ENCODE measurements at places on chromosomes 11 and 22.

- peak; percentile 78 for DNase-seq
Observed at GRCh38 chr11:106986261-106986660, 32.0 kb downstream of the GUCY1A2 start.

GRCh38 chr22:23684026-23684425 lies 6.8 kb upstream of the RGL4 start:
- no peak for DNase-seq

DNA sequence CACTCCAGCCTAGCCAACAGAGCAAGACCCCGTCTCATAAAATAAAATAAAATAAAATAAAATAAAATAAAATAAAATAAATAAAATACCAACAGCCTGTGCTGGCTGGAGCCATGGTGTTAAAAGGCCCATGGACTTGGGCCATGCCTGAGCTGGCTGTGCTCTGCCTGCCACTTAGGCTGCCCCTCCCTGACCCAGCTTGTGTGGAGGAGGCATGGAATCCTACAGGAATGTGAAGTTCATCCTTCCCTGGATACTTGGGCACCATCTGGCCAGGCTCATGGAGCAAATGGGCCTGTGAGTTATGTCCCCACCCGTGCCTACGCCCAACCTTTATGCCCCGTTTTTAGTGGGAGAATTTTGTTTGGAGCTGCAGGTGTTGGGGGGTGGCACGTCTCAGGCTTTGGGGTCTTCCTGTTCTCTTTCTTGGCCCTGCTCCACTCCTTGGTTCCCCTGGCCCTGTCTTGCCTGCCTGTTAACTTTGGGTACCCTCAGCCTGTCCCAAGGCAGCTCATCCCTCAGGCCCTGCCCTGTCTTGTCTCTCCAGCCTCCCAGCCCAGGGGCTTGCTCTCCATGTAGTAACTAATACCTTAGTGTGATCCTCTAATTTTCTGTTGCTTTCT lies 51.3 kb downstream of the BCR start:
- no peak for DNase-seq

DNA sequence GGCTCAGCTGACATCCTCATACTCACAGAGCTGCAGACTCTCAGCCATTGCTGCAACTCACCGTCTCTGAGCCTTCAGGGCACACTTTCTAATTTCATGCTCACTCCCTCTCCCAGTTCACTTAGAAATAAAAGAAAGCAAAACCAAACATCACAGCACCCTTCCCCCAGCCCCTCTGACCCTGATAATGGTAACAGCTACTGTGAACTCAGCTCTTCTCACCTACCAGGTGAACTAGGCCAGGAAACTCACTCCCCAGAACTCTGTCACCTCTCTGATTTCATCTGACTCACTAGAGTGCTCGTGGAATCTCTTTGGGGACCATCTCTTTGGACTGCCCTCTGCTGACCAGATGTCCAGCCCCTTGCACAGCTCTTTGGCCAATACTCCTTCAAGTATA lies 14.5 kb upstream of the PARVA start:
- no peak for DNase-seq

GRCh38 chr11:96111308-96111707 lies 187.4 kb upstream of the MTMR2 start:
- DNase-seq = no peak

- no peak for DNase-seq
Observed at GRCh38 chr11:68036717-68037239, 2.0 kb upstream of the TCIRG1 start.

DNA sequence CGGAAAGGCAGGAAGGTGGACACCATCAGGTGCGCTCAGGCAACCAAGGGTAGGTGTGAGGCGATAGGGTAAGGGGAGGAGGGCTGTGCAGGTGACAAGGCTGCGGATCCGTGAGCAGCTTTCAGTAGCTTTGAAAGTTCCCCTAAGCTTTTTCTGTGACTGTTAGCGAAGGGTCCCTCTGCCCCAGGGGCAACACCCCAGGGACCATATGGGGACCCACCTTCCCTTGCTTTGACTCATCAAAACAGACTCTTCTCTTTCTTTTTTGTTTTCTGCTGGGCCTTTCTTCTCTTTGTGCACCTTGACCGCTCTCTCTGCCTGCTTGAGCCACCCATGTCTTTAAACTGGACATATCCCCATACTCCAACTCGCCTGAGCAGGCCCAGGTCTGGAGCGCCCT lies 136.9 kb downstream of the FEZ1 start:
- no peak for DNase-seq

DNA sequence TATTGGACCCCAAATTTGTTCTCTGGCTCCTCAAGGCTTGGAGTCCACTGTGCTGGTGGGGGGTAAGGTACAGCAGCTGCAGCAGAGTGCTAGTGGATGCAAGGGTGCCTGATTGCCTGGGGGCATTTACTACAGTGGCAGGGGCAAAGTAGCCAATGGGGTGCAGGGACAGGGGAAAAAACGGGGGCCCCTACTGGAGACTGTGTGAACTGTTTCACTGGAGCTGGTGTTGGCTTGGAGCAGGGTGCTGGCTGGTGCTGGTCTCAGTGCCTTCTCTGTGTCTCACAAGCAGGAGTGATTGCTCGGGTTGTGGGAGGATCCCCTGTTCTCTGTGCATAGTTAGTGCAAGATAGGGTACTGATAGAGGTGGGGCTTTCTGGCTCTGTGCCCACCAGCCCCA lies 935.9 kb downstream of the JRKL start:
- no peak for DNase-seq

DNA sequence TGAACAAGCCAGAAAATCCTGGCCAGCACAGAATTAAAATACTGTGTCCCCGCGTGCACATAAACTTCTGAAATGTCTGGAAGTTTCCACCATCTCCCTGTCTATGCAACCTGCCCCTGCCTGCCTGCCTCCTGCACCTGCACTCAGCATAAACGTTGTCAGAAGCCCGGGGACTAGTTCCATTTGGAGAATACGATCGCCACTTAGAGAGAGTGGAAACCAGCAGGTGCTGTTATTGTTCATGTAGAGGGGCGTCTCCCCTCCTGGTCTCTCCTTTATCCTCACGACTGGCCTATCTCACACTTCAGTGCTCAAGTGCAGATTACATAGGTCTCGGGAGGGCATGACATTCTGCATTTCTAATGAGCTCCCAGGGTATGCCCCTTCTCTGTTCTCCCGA lies 35.6 kb downstream of the MPPED1 start:
- no peak for DNase-seq

GRCh38 chr11:126791446-126791845 lies 209.1 kb downstream of the KIRREL3 start:
- DNase-seq = no peak

DNA sequence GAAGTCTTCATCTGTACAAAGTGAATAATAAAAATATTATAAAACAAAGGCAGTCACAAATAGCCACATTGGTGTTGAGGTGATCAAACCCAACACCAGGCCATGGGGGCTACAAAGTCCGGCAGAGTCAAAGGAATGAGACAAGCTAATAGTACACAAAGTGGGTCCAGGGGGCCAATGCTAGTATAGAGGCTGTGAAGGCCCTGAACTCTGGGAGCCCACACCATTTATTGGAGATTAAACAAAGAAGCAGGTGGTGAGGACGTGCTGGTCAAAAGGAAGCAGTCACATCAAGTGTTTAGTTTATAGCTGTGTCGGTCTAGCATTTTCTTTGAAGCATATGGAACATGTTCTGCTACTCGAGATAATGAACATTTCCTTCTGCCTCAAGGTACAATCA lies 58.6 kb upstream of the CCT8L2 start:
- no peak for DNase-seq

DNA sequence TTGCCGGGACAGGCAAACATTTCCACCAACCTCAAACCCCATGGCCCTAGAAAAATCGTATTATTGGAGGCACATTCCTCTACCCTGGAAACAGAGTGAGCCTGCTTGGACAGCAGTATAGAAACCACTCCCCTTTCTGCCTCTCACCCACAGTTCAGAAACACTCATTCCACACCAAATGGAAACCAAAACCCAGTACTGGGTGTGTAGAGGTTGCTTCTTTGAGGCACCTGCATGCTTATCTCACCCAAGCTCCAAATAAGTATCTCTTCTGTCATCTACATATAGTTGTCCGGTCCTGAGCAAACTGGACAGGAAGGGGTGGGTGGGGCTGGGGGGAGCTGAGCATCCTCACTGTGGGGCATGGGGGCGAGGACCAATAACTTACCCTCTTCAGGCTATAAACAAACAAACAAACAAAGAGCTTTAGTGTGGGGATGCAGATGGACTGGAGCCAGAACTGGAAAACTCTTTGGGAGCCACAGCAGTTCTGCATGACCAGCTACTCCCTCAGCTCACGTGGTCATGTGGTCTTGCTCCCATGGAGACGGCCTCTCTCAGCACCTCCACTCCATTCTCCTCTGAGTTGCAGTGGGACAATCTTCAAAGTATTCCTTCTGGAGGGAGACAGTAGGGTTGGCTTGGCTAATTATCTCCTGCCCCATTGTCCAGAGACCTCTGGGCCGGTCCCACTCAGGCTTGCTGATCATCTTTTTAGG lies 1.0 kb upstream of the PLAAT2 start:
- DNase-seq = no peak

DNA sequence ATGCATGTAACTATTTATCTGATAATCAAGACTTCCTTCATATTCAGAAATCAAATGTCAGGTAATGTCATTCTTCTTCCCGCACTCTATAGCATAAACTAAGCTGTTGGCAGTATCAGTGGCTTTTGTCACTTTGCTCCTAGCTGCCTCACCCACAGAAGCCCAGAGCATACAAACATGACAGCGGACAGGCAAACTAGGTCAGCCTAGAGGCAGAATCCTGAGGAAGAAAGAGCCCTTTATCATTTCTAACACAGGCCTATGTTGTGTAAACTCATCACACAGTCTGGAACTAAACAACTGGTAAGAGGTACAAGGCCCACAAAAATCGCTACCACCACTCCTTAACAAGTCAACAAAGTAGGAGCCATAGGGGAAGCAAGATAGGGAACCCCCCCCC lies 21.0 kb downstream of the GUCY1A2 start:
- DNase-seq = no peak

GRCh38 chr11:35349897-35350296 lies 69.5 kb downstream of the SLC1A2 start:
- no peak for DNase-seq

DNA sequence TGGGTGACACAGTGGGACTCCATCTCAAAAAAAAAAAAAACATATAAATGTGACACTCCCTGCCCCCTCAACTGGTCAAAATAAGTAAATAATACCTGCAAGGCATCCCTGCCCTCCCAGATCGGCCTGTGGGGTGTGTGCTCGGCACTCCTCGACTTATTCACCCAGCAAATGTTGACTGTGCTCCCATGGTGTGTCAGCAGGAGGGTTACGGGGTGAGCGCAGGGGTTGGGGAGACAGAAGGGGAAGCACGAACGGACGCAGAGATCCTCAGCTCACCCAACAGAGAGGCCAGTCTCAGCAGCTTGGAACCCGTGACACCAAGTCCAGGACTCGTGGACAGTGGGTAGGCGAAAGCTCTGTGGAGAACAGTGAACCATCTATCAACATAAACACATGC lies 1.6 kb upstream of the ADM2 start:
- no peak for DNase-seq

GRCh38 chr11:84247129-84247528 lies 961.0 kb upstream of the CCDC90B start:
- DNase-seq = no peak

DNA sequence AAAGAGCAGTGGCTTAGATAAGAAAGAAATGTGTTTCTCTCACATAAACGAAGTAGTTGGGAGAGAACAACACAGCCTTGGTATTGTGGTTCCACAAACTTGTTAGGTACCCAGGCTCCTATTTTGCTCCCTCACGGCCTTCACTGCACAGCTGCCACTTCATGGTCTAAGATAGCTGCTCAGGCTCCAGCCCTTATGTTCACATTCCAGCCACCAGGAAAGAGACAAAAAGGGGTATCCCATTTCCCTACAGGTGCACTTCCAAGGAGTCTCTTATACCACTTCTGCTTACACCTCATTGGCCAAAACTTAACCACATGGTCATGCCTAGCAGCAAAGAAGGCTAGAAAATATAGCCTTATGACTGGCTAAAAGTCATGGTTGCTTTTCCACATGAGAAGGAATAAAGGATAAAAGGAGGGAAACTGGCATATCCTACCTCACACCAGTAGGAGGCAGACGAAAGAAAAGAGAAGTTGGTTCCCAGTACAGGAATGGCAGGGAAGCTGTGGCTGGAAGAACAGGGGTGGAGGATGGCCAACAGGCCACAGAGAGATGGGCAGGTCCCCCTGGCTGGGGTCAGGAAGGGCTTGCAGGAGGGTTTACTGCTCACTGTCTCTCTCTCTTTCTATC lies 5.4 kb upstream of the HDHD5 start:
- no peak for DNase-seq

- peak; percentile 37 for DNase-seq
Observed at GRCh38 chr11:65606876-65607613, 7.0 kb downstream of the MAP3K11 start.

GRCh38 chr22:20783844-20784723 lies 10.2 kb downstream of the SERPIND1 start:
- DNase-seq = peak; percentile 50

DNA sequence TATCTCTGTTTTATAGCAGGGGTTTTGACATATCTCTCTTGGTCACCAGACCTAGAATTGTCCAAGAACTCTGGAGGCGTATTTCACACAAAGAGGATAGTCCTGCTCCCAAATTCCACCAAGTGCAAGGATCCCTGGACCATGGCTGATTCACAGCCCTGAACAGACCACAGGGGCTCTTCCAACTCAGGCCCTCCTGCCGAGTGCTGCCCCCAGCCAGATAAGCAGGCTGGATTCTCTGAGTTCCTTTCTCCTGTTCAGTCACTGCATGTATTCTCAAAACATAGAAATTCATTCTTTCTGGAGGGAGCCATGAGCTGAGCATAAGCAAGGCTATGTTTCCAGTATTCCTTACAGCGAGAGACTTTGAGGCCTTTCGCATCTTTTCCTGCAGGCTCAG lies 13.4 kb upstream of the PLEKHB1 start:
- DNase-seq = no peak

GRCh38 chr11:45924036-45924915 lies 1.8 kb downstream of the LARGE2 start:
- DNase-seq = no peak

DNA sequence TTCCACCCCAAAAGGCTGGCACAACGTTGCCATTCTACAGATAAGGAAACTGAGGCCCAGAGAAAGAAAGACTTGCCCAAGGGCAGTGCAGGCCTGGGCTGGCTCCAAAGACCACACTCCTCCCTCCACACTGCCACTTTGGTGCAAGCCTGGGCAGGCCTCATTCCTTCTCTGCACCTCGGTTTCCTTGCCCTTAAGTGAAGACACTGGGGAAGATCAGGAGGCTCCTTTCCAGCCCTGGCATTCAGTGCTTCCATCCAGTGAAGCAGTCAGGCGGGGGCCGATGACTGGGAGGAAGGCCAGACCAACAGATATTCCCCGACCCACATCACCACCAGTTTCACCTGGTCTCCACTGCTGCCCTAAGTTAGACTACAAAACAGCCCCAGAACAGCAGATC lies 18.3 kb upstream of the TCF20 start:
- DNase-seq = no peak

DNA sequence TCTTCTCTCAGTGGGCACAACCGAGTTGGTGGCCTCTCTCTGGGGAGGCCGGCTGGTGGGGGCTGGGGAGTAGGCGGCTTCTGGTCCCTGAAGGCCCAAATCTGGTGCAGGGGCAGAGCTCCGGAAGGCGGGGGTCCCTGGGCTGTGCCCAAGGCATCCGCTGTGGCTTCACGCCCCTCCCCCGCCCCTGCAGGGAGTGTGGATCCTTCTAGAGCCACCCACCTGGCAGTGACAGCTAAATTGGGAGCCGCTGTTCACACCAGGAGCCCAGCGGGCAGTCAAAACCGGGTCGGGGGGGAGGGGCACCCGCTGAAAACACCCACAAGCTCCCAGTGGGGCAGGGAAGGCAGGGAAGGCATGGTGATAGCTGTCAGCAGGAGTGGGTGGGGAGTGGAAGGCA lies 4.6 kb upstream of the RTN4R start:
- no peak for DNase-seq

GRCh38 chr11:58830673-58831301 lies 13.7 kb downstream of the GLYATL2 start:
- no peak for DNase-seq

Data from HS-5 (cell line).